Forelimb muscle (tissue), 1 donor: ENCODE measurements at places on chromosomes 11 and 22.

- DNase-seq = no peak
Observed at GRCh38 chr11:108873310-108873709, 208.4 kb downstream of the DDX10 start.

GRCh38 chr22:40665312-40665711, 14.0 kb upstream of the MCHR1 start:
- no peak for DNase-seq

- DNase-seq = no peak
Observed at GRCh38 chr11:132559331-132560036, 972.8 kb downstream of the OPCML start.

DNA sequence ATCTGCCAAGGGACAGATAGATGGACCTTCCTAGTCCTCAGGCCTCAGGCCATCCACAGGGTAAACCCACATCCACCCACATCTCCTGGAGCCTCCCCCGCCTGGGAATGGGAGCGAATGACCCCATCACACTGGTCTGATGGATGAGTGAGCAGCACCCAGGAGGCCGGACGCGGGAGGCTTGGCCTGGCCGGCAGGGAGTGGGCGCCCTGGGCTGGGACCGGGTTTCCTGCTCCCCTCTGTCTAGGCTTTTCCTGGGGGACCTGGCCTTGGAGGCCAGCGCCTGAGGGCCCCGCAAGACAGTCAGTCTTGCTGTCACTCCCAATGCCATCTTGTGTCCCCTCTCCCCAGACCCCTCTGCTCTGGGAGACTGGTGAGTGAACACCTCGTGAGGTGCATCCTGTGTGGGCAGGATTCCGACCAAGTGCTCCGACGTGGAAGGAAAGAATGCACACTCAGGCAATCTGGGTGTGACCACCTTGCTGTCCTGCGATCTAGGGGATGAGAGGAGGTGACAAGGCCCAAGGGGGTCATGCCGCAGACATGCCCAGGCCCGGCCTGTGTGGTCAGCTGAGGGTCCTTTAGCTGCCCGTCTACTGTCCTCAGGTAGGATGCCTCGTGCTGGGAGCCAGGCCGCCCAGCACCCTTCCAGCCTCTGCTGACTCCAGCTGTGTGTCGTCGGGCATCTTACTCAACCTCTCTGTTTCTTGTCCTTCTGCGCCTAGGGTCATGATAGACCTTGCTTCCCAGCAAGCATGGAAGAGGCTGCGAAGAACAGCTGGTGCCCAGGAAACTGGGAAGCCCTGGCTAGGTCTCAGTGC, 26.5 kb upstream of the WNT7B start:
- no peak for DNase-seq

- no peak for DNase-seq
Observed at GRCh38 chr11:31069447-31070205, 299.9 kb downstream of the DCDC1 start.

- DNase-seq = no peak
Observed at GRCh38 chr22:41482319-41482935, 13.5 kb downstream of the ACO2 start.

GRCh38 chr22:24429411-24430365, 2.3 kb downstream of the ADORA2A start:
- no peak for DNase-seq

- DNase-seq = no peak
Observed at GRCh38 chr11:83033972-83034672, 37.6 kb downstream of the RAB30 start.

- no peak for DNase-seq
Observed at GRCh38 chr11:128941110-128941509, 1.6 kb downstream of the TP53AIP1 start.

GRCh38 chr22:43835166-43835565, 23.1 kb upstream of the EFCAB6 start:
- no peak for DNase-seq

GRCh38 chr11:31969359-31969702, 121.5 kb upstream of the RCN1 start:
- DNase-seq = no peak

GRCh38 chr11:62124186-62125113, 639 bp downstream of the INCENP start:
- no peak for DNase-seq

DNA sequence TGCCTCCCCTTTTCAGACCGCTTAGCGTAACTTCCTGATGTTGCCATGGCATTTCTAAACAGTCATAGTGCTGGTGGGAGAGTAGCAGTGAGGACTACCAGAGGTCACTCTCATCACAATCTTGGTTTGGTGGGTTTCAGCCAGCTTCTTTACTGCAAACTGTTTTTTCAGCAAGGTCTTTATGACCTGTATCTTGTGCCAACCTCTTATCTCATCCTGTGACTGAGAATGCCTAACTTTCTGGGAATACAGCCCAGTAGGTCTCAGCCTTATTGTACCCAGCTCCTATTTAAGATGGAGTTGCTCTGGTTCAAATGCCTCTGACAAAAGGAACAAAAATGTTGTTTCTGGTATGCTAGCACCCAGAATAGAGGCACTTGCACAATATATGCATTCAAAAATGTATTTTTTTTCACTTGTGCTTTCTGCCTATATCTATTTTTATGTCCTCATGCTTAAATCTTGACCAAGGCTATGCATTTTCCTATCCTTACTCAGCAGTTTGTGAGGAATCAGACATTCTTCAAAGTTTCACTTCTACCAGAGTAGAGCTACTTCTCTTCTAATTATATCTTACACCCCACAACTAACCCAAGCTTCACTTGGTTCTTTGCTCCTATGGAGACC, 16.1 kb upstream of the OR51M1 start:
- no peak for DNase-seq

- no peak for DNase-seq
Observed at GRCh38 chr11:5369789-5370188, 13.8 kb upstream of the OR51M1 start.

GRCh38 chr11:9689721-9690120, 25.8 kb downstream of the SWAP70 start:
- no peak for DNase-seq

DNA sequence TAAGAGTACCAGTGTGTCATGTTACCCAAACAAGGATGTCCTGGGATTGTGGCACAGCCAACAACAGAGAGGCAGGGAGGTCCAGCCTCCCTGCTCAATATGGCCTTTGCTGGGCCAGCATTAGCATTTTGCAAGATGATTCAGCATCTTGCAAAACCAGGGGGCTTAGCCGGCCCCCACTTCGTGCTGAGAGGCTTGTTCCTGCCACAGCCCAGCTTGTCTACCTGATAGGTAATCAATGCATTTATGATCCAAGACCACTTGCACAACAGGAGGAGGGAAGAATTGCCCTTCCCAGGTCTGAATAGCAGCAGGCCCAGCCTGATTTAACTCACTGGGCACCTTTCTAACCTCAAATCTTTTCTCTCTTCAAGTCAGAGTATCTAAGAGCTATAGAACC, 189.0 kb upstream of the SYT13 start:
- DNase-seq = no peak

GRCh38 chr11:130418756-130419155, 9.7 kb downstream of the ADAMTS8 start:
- no peak for DNase-seq

DNA sequence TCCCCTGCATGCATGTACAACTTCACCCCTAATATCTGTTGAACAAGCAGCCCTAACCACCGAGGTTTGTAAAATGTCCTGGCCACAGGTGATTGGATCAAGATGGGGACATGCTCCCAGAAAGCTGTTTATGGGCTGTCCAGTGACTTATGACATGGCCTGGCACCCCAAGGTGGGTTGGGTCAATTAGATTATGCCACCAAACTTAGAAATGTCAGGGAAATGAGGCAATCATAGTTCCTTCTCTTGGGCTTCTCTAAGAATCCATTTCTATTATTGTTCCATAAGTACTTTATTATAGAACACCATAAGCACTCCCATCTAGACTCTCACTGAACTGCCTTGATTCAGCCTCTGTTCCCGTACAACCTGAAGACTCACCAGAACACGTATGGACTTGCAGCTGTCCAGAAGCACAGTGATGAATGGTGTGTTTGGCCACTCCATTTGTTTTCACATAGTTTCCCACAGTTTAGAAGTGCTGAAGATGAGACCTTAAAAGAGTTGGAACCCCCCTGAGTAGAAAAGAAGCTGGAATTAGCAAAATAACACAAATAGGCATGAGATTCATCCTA, 45.5 kb upstream of the OLFML1 start:
- no peak for DNase-seq

DNA sequence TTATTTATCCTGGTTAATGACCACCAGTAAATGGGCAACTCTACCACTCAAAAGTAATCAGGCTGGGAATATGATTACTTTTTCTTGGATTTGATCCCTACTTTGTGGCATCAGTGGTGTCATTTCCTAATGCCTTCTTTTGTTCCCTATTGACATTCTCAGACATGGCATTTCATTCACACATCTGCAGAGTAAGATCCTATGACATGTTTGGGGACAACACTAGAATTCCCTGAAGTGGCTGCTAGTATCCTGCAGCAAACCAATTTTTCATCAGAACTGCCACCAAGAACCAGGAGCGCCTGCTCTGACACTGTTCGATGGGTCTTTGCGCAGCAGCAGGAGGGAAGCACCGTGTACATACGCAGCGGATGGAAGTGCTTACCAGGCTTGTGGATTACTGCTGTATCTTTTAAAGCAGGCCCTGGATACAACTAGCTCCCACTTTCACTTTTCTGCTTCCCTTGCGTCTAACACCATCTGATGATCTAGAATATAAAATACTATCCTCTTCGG, 97.7 kb downstream of the LARGE2 start:
- DNase-seq = no peak

DNA sequence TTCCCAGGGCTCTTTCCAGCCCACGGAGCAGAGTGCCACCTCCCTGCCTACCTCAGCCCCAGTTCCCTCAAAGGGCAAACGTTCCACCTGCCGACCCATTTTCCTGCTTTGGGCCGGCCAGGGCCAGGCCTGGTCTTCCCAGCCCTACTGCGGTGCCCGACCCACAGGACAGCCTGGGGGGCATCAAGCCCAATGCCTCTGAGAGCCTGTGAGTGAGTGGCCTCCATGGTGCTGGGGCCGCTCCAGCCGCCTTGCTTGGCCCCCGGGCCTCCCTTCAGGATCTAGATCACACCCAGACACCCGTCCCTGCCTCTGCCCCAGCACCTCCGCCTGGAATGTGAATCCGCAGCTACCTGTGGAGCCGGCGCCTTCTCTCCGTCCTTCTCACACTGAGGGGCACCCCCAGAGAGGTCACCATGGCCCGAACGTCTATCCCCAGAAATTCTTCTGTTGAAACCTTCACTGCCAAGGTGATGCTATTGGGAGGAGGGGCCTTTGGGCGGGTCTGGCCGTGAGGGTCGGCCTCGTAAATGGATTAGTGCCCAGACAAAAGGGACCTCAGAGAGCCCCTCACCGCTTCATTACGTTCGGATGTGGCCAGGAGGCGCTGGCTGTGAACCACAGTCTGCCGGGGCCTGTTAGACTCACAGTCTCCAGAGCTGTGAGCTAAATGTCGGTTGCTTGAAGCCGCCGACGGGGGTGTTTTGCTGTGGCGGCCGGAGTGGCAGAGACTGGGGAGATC, 36.2 kb upstream of the BRSK2 start:
- DNase-seq = no peak

- DNase-seq = no peak
Observed at GRCh38 chr11:117908959-117909610, 20.1 kb downstream of the TMPRSS13 start.

GRCh38 chr22:49627217-49628181, 200.2 kb downstream of the BRD1 start:
- no peak for DNase-seq

DNA sequence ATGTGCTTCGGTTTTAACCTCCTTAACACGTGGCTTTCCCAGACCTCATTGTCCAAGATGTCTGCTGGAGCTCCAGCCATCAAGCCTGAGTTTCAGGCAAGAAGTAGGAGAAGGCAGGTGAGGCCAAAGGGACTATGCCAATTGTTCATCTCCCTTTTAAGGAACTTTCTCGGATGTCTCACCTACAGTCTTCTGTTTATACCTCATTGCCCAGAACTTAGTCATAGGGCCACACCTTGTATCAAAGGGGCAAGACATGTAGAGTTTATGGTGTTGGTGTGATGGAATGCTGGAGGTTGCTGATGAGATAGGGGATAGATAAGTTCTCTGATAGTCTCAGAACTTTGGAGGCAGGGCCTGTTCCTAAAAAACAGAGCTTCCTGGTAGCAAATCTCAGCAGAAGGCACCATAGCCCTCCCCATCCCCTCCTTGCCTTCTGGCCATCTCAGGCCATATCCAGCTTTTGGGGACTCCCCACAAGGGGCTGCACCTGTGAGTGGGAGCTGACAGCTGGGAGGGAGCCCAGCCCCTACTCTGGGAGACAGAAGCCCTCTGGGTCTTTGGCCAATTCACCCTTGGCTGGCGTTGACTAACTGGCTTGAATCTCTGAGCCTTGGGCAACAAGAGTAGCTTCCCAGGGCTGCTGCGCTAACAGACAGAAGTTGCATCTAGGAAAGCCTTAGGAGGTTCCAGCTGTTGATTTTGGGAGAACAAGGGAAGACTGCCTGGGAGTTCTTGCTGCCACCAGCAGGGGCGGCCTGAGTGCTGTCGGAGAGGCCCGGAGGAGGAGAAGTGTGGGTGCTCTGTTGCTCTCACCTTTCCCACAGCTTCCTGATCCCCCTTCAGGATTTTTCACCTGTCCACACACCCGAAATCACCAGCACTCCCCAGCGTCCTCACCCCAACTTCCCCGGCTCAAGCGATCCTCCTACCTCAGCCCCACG, 149.8 kb upstream of the THY1 start:
- no peak for DNase-seq

- no peak for DNase-seq
Observed at GRCh38 chr11:13782390-13783075, 114.1 kb downstream of the FAR1 start.

- peak; percentile 89 for DNase-seq
Observed at GRCh38 chr11:8709002-8709672, 26.5 kb downstream of the RPL27A start.

DNA sequence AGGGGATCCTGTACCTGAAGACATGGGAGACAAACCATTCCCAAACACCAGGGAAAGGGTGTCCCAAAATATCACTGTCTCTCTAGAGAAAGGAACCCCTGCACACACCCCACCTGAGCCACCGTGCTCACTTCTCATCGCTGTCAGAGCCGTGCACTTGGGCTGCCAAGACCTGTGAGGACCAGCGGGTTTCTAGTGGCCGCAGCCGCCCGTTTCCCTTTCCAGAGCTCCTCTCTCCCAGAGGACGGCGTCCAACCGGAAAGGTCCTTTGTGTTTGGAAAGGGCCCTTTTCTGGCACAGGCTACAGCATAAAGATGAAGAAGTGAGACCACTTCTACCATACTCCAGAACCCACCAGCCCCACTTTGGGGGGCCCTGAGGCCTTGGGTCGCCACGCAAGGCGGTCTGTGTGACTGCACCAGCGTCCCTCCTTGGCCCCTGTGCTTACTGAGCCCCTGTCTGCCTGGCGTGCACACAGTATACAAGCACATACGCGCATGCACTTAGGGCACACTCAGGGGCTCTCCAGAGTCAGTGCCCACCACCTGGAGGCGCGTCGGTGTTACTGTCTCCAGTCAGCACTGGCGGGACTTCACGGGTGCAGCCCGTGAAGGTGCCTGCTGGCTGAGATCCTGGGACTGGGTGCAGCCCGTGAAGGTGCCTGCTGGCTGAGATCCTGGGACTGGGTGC, 381.8 kb downstream of the TBC1D22A start:
- DNase-seq = no peak

GRCh38 chr11:74380746-74381439, 17.3 kb downstream of the PGM2L1 start:
- DNase-seq = no peak

- DNase-seq = no peak
Observed at GRCh38 chr11:91981995-91982394, 242.6 kb upstream of the FAT3 start.

- DNase-seq = no peak
Observed at GRCh38 chr11:120067438-120068113, 70.3 kb downstream of the TRIM29 start.

- no peak for DNase-seq
Observed at GRCh38 chr11:33984682-33985389, 66.7 kb upstream of the CAPRIN1 start.
